ENCODE measurements at places on chromosomes 1 and 21. TPM values are rescaled to one million over a fixed set of nuclear protein-coding genes. Genes with fewer than 3 reads are reported as not detected.

The CR2 gene
- not detected for total RNA-seq

The UTS2 gene
- not detected for total RNA-seq

The NECTIN4 gene
- 6.8 TPM for total RNA-seq

The NCSTN gene
- 48.2 TPM for total RNA-seq

The RIMS3 gene
- total RNA-seq, result 4.2 TPM

The FBLIM1 gene
- 74.1 TPM for total RNA-seq

The MIA3 gene
- total RNA-seq, result 69.3 TPM

The PTGS2 gene
- 7.9 TPM for total RNA-seq

The B3GALT5 gene
- total RNA-seq, result 1.5 TPM

The CD160 gene
- not detected for total RNA-seq

The FMO2 gene
- total RNA-seq, result not detected

The SEC16B gene
- total RNA-seq, result 0.07 TPM

The KISS1 gene
- total RNA-seq, result 6.0 TPM

The SLC35F3 gene
- 19.3 TPM for total RNA-seq

DNA sequence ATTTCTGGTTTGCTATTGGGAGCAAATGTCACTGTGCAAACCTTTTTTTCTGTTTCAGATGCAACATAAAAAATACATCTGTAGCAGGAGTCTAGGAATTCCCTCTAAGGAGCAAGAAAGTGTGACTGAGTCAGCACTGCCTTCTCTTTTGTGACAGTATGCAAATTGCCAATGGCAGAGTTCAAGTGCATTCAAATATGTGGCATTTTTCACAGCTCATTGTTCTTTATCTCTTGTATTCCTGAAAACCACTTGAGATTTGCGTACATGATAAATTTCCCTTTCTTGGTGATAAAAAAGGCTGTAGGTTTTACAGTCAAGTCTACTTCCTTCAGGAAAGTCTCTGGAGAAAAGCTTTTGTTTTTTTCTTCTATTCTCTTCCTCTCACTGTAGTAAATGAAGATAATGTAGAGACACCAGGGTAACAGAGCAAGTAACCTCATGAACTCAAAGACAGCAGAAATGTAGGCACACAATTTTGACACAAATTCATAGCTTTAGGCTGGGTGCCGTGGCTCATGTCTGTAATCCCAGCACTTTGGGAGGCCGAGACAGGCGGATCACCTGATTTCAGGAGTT, 129.7 kb upstream of the L1TD1 start:
- no peak for DNase-seq

DNA sequence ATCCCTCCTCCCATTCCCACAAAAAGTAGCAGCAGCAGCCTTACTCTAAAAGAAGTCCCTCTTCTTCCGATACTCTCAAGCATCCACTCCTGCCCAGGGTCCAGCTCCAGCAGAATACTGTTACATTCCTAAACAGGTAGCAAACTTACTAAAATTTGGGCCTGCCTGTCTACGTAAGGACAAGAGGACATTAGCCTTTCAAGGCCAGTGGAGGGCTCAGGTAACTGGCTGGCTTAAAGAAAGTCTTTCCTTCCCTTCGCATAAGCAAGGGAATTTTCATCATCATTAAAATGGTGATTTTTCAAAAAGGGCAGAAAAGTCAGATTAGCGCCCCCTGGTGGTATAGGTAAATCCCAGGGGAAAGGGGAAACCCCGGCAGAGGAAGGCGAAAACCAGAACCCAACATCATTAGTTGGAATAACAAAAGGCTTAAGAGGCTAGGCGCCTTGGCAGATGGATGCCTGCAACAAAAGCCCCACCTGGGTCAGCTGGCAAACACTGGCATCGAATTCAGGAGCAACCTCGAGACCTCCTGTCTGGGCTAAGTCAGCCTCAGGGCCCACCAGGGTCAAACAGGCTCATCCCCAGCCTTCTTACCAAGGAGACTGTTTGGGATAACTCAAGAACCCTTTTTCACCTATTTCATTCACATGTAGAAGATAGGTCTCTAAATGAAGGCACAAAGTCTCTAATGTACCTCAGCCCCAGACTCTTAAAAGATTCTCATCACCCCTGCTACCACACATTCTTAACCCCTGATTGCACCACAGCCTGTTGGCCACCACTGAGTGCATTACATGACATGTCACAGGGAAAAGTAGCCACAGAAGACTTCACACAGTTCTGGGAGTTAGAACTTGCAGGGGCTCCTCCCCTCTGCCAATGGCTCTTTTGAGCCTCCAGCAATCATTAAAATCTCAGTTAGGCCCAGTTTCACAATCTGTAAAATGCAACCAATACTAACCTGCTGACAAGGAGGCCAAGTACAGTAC, 36.7 kb downstream of the ERI3 start:
- DNase-seq, result peak; percentile 61

DNA sequence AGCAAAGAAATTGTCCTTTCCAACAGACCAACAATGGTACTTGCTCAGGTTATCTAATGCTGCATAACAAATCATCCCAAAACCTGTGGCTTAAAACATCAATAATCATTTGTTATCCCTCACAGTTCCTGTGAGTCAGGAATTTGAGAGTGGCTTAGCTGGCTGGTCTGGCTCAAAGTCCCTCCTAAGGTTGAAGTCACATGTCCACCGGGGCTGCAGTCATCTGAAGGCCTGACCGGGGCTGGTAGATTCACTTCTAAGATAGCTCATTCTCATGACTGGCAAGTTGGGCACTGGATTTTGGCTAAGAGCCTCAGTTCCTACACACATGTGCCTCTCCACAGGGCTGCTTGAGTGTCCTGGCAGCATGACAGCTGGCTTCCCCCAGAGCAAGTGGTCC, 16.9 kb downstream of the ERI3 start:
- DNase-seq, result no peak

- DNase-seq, result peak; percentile 70
These were observed 14.3 kb upstream of the COX20 start for GRCh38 chr1:244821134-244821533.

DNA sequence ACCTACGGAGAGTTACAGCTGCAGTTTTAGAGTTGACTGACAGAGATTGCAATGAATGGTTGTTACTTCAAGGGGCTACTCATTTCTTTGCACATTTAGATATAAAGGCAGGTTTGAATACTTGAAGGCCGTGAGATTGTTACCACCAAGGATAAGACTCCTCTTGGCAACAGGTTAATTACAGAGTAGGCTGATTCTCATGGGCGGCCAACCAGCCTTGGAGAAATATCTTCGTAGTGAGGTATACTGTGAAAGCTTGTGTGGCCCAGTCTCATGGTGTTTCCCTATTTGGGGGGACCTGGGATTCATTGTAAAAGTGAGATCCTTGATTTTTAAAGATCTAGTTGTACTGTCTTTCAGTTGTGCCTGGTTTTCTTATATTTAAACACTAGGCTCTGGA, 103.2 kb upstream of the OLFM3 start:
- DNase-seq, result no peak

GRCh38 chr1:57599236-57599994, 175.6 kb upstream of the DAB1 start:
- DNase-seq, result no peak

- no peak for DNase-seq
These were observed 39.8 kb downstream of the DISC1 start for GRCh38 chr1:231666220-231666936.

GRCh38 chr1:24302209-24302611, 16.9 kb upstream of the GRHL3 start:
- DNase-seq, result no peak

GRCh38 chr1:117685936-117686806, 80.3 kb downstream of the TENT5C start:
- no peak for DNase-seq

DNA sequence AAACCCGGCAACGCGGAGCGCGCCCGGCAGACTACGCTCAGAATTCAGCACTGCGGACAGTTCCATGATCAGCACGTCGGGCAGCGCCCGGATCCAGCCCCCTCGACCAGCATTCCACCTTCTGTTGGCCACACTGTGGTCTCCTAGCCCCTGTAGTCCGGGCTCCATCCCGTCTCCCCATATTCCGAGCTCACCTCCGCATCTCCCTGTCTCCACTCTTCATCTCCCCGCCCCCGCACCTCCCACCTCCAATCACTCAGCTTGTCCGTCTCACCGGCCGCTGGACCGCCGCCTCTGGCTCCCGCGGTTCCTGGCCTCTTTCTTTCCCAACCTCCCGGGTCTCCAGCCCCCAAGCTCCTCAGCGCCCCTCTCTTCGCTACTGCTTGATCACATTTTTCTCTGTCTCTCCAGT, 500 bp downstream of the EPHA10 start:
- DNase-seq, result no peak

GRCh38 chr1:171581226-171581625, 40.8 kb upstream of the MYOCOS start:
- DNase-seq, result no peak

GRCh38 chr1:116311193-116311592, 61.9 kb upstream of the ATP1A1 start:
- no peak for DNase-seq

DNA sequence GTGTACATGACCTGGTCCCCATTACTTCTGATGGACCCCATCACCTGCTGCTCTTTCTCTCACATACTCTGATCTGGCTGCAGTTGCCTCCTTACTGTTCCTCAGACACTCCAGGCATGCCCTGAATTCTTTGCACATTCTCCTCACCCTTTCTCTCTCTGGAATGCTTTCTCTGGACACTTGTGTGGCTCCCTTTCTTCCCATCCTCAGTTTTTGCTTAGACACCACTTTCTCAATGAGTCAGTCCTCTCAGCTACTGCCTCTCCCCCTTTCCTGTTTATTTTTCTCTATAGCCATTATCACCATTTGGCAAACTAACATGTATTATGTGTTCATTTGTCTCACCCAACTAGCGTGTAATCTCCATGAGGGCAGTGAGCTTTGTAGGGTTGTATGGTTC, 28.1 kb downstream of the PLXNA2 start:
- DNase-seq, result peak; percentile 27

DNA sequence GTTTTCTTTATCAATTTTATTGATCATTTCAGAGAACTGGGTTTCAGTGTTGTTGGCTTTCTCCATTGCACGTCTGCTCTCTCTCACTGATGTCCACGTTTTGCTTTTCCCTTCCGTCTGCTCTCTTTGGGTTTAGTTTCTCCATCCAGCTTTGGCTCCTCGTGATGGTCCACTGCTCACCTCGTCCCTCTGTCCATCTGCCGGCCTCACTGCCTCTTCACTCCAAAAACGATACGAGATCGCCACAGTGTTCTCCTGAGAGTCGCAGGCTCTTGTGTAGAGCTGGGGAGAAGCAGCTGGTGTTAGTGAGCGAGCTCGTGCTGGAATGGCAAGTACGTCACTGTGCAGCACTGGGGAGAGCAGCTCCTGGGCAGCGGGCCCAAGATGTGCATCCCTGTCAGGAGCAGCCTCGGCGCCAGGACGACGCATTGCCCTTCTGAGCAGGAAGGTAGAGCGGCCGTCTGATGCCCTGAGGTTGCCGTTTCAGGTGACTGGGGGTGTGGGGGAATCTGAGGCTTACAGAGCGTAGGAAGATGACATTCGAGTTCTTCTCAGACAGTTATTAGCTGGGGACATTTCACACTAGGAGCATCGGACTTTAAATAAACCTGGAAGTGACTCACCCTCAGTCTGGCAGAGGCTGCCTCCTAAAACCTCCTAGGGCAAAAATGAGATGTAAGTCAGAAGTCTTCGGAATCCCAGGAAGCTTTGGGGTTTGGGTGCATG, 31.4 kb upstream of the PCBP3 start:
- DNase-seq, result peak; percentile 82

GRCh38 chr1:240965581-240966091, 353.7 kb upstream of the GREM2 start:
- DNase-seq, result peak; percentile 69

GRCh38 chr1:235430991-235431390, 63.8 kb downstream of the TBCE start:
- DNase-seq, result no peak

DNA sequence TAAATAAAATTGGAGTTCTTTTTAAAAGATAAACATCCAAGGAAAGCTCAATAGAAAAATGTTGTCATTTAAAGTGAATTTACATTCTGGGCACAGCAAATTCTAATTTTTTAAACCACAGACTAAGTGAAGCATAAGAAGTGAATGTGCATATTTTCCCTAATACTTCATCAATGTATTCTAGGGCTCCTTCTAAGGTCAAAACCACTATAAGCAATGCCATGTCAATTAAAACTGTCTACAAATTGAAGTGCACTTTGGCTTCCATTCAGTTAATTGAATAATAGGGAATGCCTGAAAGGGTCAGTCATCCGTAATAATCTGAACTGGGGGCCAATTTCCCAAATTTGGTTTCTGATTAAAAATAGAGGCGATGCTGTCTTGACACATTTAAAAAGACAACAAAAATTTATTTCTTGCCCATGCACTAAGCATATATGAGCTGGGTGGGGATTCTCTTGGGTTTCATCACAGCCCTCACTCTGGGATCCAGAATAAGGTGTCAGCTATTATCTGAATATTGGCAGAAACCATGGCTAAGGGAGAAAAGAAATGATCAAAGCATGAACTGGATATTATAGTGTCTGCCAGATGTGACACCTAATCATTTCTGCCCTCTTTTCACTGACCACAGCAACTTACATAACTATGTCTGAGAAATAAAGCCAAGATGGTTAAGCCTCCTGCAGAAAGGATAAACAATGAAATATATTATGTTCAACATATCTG, 660.6 kb upstream of the B3GALT2 start:
- DNase-seq, result no peak

GRCh38 chr1:5575396-5575940, 416.8 kb downstream of the NPHP4 start:
- DNase-seq, result no peak

DNA sequence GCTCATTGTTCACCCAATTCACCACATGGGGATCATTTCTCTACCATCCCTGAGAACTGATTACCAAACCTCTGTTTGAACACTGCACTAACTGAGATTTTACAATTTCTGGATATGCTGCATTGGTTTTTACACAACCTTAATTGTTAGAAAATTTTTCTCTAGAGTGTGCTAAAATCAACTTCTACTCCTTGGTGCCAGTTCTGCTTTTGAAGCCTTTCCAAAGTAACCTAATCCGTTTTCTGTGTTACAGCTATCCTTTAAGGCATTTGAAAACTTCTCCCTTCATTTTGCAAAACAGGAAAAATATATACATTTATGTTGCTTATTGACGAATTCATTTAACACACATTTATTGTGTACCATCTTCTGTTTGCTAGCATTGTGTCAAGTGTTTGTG, 23.7 kb downstream of the SMAP2 start:
- no peak for DNase-seq

GRCh38 chr1:51484591-51484990, 34.5 kb downstream of the EPS15 start:
- DNase-seq, result peak; percentile 9

DNA sequence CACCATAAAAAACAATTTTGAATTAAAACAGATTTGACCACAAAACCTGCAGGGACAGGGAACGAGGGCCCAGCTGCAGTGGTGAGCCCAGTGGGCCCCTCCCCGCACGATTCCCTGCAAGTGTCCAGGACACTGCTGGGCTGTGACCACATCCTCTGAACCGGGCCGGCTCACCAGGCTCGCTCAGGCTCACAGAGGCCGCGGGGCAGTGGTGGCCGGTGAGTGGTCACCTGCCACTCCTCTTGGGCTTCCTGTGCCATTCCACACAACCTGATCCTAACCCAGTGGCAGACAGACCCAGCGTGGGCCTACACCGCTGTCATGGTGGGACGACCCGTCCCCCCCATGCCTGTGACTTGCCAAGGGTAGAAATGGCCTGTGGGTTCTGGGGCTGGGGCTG, 36.5 kb upstream of the RIPK4 start:
- DNase-seq, result peak; percentile 27

Measured in PC-3 (cell line).